ENCODE measurements at places on chromosomes 7 and 10.

DNA sequence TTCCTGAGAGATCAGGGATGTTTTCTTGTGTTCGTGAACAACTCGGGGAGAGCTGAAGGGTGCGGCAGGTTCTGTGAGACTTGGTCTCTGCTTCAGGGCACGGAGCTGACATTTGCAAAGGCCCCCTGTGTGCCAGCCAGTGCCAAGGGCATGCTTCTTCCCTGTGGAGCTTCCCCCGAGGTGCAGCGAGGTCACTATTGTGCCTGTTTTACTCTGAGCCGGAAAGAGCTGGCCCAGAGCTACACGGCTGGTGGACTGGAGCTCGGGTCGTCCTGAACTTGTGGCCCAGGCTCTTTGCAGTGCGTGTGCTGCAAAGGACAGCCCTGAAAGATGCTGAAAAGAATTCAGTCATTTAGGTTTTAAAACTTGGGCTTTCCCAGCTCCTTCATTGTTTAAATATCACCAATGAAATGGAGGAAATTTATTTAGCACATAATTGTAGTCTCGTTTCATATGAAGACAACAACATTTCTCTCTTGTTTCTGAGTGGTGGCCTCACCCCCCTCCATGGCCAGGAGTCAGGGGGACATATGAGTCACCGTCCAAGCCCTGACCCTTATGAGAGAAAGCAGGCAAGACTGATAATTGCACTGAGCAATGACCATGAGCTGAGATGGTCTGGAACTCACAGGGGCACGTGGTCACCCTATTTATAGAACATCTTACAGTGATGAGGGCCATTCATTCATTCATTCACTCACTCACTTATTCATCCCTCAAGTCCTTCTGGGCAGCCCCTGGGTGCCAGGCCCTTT, 102.6 kb downstream of the PTPRE start:
- peak; percentile 77 for DNase-seq

DNA sequence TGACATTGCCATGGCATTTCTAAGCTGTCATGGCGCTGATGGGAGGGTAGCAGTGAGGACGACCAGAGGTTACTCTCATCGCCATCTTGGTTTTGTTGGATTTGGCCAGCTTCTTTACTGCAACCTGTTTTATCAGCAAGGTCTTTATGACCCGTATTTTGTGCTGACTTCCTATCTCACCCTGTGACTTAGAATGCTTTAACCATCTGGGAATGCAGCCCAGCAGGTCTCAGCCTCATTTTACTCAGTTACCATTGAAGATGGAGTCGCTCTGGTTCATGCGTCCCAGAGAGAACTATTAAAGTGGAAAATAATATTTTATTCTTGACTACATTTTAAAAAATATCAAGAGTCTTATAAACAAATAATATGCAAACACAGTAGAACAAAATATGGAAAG, 131.7 kb downstream of the RSU1 start:
- no peak for DNase-seq

GRCh38 chr10:114087655-114088054, 44.0 kb downstream of the ADRB1 start:
- no peak for DNase-seq

DNA sequence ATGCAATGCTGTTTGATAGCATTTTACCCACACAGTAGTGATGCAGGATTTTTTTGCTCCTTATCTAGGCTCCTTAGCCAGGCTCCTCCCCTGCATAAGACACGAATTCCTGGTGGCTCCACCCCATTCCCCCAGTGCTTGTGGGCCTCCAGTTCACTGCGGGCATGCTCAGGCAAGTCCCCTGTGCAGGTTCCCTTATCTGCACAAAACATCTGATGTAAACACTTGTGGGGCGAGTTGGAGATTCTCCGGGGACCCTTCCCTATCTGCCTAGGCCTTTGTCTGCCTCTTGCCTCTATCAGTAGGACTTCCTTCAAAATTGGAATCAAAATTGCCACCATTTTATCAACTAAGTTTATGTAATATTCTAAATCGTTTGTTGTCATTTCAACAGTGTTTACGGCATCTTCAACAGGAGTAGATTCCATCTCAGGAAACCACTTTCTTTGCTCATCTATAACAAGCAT, 5.4 kb upstream of the STK17A start:
- peak; percentile 88 for DNase-seq

- DNase-seq, result no peak
Observed at GRCh38 chr7:117661328-117661727, 181.5 kb downstream of the CFTR start.

- DNase-seq, result no peak
Observed at GRCh38 chr10:35112571-35112970, 14.1 kb upstream of the CREM start.

DNA sequence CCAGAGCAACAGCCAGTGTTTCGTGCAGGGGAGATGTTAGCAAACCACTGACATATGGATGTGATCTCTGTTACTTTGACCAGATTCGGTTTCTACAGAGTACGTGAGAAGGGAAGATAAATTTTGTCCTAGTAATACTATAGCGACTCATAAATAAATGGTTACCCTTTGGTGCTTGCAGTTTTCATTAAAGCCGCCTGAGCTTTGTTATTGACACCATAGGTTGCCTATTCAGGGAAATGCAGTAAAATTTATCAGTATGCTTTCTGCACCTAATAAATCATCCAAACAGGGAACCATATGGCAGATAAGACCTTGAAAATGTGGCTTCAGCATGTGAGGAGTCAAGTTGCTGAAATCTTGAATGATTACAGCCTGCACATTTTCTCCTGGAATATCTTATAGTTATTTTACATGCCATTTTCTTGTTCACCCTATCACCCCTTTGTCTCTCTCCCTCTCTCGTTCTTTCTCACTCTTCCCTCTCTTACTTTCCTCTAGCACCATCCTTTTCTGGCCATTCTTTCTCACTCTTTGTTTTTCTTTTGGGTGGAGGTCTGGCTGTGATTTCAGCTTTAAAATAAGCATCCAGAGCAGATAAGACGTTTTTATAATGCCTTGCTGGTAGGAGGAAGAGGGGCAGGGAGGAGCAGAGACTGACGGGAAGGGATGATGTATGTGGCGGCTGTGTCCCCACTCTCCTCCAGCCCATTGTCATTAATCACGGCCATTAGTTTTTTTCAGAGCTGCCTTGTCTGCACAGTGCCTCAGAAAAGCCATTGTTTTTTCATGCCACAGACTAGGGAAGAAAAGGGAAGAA, 182.5 kb downstream of the LRMDA start:
- DNase-seq, result no peak

GRCh38 chr10:58826694-58827093, 314.0 kb downstream of the BICC1 start:
- DNase-seq, result peak; percentile 60

DNA sequence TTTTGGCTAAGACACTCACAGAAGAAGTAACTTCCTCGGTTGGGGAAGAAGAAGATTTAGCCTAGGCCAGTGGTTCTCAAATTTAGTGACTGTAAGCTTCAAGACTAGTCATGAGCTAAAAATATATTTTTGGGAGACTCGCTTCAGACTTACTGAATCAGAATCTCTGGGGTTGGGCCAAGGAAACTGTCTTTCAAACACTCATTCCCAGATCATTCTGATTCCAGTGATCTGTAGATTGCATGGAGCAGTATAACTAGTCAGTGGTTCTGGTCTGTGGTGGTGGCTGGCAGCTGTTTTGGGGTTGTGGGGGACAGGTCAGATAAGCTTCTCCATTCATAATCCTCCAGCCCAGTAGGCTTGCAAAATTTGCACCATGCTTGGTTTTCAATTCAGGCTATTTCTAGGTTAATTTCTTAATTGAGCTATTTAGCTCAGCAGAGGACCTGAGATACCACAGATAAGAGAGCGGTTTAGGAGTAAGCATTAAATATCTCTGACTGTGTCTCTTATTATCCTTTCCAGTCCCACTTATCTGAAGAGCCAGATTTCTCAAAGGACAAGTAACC, 3.8 kb upstream of the KAT6B start:
- DNase-seq, result no peak

All from islet precursor cell (in vitro differentiated cells).